ENCODE measurements at places on chromosomes 4 and X.

DNA sequence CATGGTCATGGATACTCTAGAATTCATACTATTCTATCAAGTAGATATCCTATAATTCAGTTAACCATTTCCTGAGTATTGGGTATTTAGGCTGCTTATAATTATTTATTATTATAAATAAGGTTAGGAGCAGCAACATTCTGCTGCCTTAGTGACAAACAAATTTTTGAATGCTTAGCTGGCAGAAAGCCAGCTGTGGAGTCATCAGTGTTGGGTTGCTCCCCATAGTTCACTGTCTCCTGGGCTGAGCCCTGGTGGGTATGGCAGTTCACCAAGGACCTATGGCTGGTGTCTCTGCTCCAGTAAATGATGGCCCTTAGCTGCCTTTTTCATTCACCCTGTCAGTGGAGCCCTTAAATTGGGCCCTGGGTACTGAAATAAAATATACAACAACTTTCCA is 61.8 kb downstream of the SMARCA5 start:
- no peak for DNase-seq

GRCh38 chr4:129446074-129446473 is 350.1 kb downstream of the C4orf33 start:
- DNase-seq = no peak

DNA sequence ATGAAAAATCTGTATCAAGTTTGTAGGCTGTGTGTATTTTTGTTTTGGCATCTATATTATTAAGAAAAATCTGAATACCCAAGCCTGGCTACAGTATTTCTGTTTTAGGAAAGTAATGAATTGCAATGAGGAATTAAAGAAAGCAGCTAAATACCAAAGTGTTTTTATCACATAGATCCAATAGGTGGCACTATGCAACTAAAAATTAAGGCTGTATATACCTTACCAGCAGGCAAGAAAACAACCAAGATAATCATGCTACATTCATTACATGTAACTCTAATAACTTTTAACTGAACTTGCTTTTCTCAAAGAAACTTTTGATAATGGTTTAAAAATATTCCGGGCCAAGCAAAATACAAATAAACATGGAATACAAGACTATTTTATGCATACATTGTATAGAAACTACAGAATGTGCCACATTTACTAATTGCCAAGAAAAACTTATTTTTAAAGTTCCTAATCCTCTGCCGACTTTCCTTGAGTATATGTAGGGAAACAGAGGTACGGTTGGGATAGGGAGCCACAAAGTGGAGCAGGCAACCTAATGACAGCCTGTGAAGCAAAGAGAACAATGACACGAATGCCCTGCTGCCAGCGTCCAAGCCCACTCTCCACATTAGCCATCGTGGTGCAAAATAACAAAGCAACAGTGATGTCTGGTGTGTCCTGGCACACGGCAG is 63.7 kb downstream of the SEC24D start:
- DNase-seq = no peak

DNA sequence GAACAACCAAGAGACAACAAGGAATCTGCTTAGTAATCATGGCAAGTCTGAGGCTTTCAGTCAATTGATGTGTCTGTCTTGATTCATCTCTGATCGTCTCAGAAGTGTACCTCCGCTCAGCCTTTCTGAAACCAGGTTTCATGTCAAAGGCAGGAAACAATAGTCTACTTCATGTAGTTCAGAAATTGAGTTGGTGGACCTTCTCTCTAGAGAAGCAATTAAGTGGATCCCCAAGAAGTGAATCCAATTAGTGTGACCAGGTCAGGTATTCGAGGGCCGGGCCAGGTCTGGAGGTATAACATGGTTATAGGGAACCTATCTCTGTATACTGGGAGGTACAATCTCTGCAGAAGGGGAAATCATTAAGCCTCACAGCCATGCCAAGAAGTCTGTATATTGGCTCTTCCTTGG is 32.0 kb downstream of the DAPP1 start:
- DNase-seq = no peak

- no peak for DNase-seq
Observed at GRCh38 chrX:130829526-130830515, 73.2 kb downstream of the ENOX2 start.

- DNase-seq = no peak
Observed at GRCh38 chrX:154728431-154729190, 22.3 kb downstream of the GAB3 start.

- no peak for DNase-seq
Observed at GRCh38 chr4:180423712-180424057, 1819.5 kb upstream of the TENM3 start.

- no peak for DNase-seq
Observed at GRCh38 chr4:61891953-61892352, 691.8 kb downstream of the ADGRL3 start.

DNA sequence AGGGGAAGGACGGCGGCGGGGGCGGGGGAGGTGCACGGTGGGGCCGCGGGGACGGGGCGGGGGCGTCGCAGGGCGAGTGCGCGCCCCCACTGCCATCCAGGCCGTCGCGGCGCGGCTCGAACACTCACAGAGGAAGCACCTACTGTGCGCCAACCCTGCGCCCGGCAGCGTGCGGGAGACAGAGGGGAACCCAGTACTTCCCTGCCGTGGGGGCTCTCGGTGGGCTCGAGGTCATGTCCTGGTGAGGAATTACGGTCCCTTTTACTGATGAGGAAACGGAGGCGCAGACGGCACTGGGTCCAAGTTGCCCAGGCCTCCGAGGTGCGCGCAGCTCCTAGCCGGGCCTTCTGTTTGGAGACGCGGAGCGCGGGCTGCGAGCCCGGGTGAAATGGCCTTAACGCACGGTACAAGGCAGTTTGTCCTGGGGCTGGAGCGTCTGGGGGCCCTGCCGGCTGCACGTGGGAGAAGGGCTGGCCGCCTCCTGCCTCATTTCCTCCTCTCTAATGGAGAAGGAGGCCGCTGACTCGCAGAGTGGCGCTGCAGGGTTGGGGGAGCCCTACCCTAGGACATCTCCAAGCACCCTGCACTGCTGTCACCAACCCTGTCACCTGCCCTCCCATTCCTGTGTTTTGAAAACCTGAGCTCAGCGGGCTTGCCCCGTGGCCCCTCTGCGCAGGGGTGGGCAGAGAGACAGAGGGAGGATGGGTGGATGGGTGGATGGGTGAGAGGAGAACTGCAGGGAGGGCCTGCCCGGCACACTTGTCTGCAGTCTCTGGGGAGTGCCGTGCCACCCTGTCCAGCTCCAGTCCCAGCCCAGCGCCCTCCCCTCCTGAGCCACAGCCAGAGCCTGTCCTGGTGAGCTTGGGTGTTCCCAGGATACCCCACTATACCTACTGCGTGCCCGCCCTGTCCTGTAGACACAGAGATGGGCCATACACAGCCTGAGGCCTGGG is 106.0 kb downstream of the ADRA2C start:
- no peak for DNase-seq

GRCh38 chr4:80188457-80188800 is 8.9 kb upstream of the PRDM8 start:
- DNase-seq = no peak

DNA sequence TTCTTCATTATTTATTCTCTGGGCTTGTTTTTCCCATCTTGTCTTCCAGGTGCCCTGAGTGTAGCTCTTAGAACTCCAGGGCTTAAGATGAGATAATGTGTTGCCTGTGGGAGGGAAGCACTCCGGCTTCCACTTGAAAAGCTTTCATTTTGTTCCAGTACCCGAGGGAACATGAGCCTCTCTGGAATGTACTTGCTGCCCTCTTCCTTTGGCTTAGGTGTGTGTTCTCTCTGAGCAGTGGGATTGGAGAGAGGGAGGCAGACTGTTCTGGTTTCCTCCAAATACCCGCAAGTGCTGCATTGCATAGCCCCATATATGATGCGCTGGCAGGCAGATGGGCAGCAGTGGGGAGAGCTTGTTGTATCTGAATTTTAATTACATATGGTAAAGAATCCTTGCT is 861 bp upstream of the DTHD1 start:
- DNase-seq = no peak

DNA sequence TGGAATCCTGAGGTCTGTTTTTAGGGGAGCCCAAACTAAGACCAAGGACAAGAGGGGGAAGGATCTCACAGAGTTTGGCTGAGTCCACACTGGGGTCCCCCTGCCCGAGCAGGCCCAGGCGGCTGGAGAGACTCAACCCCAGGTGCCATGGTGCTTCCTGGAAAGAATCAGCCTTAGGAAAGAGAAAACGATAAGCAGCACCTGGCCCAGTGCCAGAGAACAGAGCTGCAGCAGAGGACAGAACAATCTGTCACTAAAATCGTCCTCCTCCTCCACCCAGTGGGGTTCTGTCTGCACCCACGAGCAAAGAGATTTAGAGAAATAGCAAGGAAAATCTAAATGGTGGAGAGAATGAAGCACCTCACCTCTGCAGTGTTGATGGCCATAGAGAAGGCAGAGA is 470.5 kb downstream of the BCOR start:
- DNase-seq = no peak

DNA sequence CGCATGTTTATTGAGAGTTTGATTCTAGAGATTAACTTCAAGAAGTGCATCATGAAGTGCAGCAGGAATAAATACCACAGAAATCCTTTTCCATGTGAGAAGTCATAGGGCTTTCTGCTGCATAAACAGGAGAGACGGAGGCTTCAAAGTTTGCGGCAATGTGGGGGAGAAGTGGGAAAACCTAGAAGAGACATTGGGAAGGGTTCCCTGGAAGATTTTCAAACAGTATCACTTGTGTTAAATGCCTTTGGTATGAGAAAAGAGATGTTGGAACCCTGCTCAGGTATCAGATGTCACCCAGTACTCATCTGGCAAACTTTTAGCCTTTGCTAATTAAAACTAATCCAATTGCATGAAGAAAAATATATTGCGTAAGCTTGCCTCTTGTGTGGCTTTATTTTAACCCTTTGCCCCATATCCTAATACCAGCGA is 15.4 kb downstream of the NHS start:
- DNase-seq = no peak

GRCh38 chrX:23699636-23700194 is 32.4 kb downstream of the PRDX4 start:
- no peak for DNase-seq

- DNase-seq = no peak
Observed at GRCh38 chr4:123804196-123804721, 407.7 kb downstream of the SPRY1 start.

GRCh38 chrX:2409796-2410195 is 91.0 kb downstream of the DHRSX start:
- DNase-seq = no peak

- DNase-seq = no peak
Observed at GRCh38 chr4:29128810-29129209, 1591.4 kb upstream of the PCDH7 start.

Measured in cortex of kidney (tissue), 1 donor.